ENCODE measurements at places on chromosomes 2 and 18.

DNA sequence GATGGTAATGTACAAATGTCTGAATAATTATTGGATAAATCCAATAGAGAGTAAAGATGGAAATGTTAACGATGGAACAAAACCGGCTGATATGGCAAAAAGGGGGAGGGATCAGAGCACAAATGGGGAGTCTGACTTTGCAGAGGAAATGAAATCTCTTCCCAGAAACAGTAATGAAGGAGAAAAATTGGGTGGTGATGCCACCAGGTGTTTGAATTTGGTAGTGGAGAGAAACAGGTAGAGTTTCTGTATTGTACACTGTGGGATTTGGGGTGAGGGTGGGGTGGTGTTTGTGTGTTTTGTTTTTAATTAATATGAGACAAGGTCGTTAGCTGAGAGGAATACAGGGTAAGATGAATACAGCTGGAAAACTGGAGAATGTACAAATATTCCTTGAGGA is 20.4 kb upstream of the XDH start:
- DNase-seq: no peak

DNA sequence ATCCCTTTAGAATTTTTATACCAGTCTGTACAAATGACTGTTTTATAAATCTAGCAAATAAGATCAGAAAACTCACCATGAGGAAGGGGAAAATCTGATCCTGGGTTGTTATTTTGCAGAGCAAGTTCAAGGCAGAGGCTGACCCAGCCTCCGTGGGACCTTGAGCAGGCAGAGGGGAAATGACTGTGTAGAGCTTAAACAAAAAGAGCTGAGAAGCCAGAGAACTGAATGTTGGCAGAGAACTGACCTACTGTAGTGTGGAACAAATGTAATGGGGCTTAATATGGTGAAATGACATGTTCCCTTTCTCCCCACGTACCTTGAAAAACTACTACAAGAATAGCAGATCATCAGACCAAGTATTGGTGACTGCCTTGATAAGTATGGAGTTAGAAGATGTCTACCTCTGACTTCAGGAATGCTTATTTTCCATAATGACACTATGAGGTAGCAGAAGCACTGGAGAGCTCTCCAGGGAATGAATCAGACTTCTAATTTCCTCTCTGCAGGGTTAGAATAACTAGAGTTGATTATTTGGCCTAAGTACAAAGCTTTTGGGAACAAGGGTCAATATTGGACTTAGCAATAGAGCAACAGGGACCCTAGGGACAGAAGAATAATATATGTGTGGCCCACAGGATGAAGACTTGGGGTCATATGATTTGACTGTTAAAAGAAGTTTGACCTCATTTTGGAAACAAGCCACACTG is 304.4 kb downstream of the CCDC178 start:
- no peak for DNase-seq

DNA sequence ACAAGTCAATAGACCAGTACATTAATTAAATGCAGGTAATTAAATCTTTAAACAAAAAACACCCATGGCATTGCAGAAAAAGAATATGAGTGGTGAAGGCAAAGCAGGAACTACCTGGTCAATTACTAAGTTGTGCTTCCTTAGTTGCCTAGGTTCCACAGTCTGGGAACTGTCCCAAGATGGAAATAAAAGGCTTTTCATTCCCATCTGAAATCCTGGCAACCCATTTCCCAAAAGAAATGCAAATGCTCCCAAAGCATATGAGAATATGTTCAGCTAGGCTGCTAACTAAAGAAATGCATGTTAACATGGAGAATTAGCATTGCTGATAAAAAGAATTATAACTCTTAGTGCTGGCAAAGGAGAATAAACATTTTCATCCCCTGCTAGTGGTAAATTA is 177.8 kb downstream of the TMEM163 start:
- no peak for DNase-seq

DNA sequence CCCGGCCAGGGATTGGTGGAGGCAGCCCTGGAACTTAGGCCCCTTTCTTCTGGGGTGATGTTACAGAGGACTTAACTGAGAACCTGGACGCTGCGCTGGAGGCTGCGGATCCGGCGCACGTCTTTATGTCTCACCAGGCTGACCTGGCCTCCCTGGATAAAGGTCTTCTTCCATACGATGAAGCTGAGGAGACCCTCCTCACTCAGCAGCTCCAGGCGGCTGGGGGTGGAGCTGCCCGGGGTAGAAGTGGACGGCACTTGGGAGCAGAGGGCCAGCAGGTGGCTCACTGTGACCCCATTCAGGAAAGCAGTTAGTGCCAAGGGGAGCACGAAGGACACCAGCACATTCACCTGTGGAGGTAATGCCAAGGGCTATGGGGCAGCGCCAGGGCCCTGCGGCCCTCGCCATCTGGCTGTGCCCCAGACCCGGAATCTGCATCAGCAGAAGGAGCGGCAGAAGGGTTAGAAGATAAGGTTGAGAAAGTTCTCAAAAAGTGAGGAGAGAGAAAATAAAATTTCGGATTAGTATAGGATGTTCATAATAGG is 8.0 kb downstream of the NTSR2 start:
- no peak for DNase-seq

DNA sequence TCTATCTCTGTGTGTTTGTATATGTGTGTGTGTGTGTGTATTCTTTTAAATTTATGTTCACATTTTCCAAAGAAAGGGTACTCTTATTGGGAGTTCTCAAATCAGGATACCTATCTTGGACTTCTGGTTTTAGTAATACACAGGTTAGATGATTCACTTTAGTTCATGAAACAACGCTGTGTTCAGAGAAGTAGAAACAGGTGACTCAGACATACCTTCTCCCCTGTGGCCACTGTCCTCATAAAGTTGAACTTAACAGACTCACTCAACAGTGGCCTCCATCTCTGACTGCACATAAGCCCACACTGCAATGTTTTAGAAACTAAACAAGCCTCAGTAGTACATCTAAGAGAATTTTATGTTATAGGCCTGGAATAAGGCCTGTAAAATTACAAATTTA is 566.6 kb upstream of the VRK2 start:
- no peak for DNase-seq
